ENCODE measurements at places on chromosomes 7 and 10.

- DNase-seq, result no peak
These were observed 751.6 kb downstream of the GRID1 start for GRCh38 chr10:85614981-85615380.

- no peak for DNase-seq
These were observed 29.7 kb upstream of the SCIN start for GRCh38 chr7:12540850-12541249.

- no peak for DNase-seq
These were observed 169.4 kb downstream of the TEX36 start for GRCh38 chr10:125513429-125514182.

DNA sequence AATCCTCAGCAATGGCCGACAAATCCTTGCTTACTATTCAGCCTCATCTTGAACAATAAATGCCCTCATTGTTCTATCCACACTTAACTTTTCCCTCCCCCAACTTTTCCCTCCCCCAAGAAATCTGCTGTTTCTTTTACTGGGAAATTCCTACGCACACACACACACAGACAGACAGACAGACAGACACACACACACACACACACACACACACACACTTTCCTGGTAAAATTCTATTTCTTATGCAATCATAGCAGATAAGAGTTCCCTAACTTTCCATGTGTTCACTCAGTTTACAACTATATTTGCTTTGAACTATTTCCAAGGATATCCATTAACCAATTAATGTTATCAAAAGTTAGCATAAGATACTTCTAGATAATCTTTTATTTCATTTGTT is 52.9 kb downstream of the RELN start:
- no peak for DNase-seq

GRCh38 chr10:18759575-18759974 is 100.3 kb downstream of the ARL5B start:
- no peak for DNase-seq

GRCh38 chr10:93154531-93154930 is 80.8 kb downstream of the CYP26A1 start:
- no peak for DNase-seq

- no peak for DNase-seq
These were observed 291.6 kb downstream of the RNLS start for GRCh38 chr10:88291289-88292184.
